ENCODE measurements at places on chromosomes 3 and 15.

DNA sequence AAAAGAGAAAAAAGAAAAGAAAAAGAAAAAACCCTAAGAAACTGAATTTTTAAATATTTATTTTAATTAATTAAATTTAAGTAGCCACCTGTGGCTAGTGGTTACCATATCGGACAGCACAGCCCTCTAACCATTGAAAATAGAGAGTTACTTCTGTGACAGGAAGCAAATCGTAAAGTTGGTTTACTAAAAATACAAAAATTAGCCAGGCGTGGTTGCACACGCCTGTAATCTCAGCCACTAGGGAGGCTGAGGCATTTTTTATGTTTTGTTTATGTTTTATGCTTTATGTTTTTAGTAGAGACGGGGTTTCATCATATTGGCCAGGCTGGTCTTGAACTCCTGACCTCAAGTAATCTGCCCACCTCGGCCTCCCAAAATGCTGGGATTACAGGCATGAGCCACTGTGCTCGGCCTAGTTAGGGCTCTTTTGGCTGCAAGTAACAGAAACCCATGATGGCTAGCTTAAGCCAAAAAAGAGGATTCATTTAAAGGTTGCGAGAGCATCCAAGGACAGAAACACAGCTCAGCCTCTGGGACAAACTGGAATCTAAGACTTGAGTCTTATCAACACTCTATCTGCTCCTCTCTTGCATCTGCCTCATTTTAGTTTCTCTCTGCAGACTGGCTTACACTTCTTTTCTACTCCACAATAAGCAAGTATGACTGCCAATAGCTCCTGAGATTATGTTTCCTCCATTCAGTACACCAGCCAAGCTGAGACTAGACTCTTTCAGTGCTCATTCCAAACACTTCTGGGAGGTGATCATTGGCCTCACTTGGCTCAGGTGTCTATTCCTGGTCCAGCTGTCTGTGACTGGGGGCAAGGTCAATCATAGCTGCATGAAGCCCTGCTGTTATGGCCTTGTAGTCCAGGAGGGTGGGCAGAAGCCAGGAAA, 6.8 kb upstream of the SKIL start:
- DNase-seq, result no peak

DNA sequence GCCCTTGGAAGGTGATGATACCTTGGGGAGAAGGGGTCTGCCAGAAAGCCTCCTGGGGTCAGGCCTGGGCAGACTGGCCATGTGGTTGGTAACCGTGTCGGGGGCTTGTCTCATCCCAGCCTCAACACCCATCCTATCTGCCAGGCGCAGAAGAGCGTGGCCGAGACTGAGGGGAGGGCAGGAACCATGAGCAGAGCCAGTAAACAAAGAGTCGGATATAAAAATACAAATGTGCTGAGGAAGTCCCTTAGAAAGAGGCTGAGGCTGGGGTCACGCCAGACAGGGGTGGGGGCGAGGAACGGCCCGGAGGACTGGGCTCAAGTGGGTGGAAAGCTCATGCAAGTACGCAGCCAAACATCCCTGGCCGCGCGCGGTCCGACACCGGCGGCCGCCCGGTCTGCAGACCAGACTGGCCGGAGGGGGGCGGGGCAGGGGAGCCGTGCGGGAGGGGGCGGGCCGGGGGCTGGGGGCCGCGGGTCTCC, 1.9 kb downstream of the CAMK2N2 start:
- no peak for DNase-seq

DNA sequence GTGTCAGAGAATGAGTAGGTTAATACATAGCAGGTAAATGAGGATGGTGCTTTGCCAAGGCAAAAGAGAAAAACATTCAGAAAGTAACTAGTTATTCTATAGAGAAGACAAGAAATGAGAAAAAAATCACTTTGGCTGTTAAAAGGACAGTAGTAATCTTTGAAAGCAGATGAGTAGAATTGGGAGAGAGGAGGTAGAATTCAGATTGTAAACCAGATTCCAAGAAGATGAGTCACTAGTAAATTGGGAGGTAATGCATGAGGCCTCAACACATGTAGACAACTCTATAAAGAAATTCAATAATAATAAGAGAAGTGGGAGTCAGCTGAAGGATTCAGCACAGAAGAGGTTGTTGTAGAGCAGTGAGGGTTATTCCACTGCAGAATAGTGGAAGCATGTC, 81.4 kb downstream of the MBNL1 start:
- no peak for DNase-seq

DNA sequence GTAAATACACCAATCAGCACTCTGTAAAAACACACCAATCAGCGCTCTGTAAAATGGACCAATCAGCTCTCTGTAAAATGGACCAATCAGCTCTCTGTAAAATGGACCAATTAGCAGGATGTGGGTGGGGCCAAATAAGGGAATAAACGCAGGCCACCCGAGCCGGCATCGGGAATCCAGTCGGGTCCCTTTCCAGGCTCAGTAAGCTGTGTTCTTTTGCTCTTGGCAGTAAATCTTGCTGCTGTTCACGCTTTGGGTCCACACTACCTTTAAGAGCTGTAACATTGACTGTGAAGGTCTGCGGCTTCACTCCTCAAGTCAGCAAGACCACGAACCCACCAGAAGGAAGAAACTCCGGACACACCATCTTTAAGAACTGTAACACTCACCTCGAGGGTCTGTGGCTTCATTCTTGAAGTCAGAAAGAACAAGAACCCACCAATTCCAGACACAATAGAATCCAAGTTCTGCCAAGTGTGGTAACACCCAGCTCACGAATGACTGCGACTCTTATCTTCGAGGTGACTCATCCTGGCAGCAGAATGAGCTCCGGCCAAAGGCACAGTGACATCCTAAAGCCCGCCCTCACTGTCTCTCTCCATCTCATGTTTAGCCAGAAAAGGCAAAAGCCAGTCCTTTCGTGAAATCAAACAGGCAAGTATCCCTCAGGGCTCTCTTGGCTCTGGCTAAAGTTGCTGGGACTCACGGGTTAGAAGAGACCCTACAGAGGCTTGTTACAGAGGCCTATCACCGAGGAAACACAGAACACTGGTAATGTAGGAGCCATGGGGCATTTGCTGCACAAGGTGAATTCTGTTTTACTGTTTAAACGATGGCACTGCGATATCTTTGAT, 155.2 kb downstream of the FAM43A start:
- no peak for DNase-seq

DNA sequence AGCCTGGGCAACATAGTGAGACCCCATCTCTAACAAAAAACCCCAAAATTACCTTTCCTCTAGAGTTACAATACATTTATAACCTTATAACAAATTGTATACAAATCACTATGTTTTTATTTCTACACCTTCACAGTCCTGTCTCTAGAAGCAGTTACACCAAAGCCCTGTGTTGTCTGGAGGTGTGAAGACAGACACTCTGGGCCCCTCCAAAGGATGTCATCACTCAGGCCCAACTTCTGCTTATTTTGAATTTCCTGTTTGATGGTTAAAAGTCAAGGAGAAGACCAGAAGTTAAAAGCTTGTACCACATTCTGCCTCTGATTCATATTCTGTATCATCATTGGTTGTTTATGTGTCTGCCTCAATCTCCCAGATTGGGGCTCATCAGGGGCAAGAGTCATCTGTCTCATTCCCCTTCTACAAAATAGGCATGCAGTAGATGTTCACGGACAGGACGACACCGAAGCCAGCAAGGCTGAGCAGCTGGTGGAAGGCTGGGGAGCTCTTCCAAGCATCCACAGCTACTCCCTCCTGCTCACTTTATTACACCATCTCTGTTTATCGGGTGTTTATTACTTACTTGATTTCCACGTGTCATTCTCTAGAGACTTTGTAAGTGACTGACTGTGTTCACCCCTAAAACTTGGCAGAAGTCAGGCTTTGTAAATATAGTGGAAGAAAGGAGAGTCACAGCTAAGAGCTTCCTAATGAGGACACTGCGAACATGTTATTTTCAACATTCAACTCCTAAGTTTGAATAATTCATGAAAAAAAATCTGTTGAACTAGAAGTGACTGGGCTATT, 136.8 kb upstream of the ANKRD28 start:
- DNase-seq, result no peak

- DNase-seq, result no peak
These were observed 112.4 kb upstream of the BHLHE40 start for GRCh38 chr3:4866866-4867265.

DNA sequence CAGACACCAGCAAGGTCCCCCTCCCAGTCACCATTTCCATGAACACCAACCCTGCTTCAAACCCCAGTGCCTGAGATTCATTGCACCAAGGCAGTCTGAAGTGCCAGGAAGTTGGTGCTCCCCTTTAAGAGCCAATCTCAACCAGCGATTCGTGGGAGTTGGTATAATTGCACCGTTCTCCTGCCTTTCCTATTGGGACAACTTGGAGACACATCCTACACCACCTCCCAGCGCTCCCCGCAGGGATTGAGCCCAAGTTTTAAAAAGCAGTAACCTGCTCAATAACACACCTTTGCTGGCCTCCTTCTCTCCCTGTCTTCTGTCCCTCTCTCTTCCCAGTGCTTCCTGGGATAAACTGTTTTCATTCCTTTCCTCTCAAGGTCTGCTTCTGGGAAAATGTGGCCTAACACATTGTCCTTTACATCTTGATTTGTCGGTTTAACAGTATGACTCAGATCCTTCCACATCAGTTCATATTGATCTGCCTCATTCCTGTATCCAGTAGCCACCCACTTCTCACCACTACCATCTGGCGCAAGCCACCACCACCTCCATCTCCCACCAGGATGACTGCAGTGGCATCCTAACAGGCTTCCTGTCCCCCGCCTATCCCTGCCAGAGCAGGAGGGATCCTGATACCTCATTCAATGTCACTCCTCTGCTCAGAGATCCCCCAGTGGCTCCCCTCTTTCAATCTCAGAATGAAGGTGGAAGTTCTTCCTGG, 37.8 kb upstream of the HRH1 start:
- no peak for DNase-seq
